ENCODE measurements at places on chromosomes 3 and 15.

DNA sequence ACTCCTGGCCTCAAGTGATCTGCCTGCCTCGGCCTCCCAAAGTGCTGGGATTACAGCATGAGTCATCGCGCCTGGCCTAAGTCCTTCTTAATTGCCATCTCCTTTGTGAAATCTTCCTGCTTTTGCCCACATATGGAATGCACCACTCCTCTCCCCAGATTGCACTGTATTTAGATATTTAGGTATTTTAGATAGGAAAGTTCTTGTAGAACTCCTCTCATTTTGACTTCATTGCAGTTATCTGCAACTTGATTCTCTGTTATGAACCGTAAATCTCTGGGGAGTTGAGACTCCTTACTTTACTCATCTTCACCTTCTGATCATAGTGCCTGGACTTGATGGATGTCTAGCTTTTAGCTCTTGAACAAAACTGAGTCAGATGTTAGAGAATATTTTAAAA, 150.7 kb downstream of the AKAP13 start:
- no peak for DNase-seq

GRCh38 chr3:35675621-35676020, 36.3 kb downstream of the ARPP21 start:
- DNase-seq, result no peak

DNA sequence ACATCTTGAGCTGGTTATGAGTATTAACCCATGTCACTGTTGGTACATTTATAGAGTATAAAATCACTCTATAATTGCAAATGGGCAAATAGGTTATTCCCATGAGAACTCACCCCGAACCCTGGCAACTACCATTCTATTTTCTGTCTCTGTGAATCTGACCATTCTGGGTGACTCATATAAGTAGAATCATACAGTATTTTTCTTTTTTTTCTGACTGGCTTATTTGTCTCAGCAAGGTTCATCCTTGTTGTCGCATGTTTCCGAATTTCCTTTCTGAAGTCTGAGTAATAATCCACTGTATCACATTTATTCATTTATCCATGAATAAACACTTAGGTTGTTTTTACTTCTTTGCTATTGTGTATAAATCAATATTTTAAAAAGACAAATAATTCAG, 59.9 kb upstream of the CHRM5 start:
- DNase-seq, result no peak

DNA sequence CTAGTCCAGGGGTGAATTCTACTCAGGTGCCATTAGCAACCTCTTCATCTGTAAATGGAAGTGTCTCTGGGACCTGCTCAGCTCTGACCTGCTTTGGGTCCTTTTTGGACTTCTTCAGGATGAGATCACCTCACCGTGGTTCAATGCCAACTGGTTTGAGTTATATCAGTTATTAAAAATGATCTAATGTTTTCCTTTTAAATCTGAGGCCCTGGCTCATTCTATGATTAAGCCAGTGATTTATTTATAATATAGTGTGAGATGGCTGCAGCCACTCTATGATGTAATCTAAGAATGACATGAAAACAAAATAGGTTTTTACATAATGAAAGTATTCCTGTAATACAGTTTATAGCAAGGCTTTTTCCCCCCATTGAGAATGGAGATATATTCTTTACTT, 79.4 kb downstream of the LPP start:
- no peak for DNase-seq

- DNase-seq, result no peak
These were observed 30.5 kb upstream of the PXYLP1 start for GRCh38 chr3:141201122-141201521.

- no peak for DNase-seq
These were observed 475.2 kb upstream of the PPP2R3A start for GRCh38 chr3:135490219-135490915.

DNA sequence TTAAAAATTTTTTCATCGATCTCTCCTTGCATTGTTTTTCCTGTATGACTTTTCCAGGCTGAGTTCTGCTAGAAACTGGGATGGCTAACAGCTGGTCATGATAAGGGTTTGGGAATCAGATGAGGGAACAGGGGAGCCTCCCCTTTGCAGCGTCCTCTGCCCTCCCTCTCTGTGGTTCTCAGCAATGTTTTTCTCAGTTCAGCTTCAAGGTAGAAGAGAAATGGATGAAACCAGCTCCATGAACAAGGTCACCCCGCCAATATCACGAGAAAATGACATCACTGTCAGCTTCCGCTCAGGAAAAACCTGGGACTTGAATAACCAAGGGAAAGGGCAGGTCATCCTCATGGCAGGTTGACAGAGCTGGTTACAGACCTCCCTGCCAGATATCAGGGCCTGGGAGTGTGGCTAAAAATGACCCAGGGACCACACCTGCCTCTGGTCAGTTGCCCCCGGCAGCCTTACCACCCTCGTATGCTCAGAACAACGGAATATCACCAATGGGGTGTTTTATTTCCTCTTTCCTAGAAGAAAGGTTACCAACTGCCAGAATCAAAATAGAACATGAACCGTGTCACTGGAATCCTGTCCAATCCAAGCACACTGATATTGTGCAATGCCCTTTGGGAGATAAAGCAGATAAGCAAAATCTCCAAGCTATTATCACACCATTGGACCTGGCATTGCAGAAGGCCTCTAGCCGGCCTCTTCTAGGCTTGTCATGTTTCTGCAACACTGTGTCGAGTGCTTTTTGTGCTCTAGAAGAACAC, 26.1 kb downstream of the LSM3 start:
- no peak for DNase-seq

GRCh38 chr15:59649603-59650002, 7.7 kb downstream of the GTF2A2 start:
- DNase-seq, result no peak

All from GM04504 (cell line).